Esophagus squamous epithelium (tissue), 5 donors: ENCODE measurements at places on chromosomes 11 and 22.

DNA sequence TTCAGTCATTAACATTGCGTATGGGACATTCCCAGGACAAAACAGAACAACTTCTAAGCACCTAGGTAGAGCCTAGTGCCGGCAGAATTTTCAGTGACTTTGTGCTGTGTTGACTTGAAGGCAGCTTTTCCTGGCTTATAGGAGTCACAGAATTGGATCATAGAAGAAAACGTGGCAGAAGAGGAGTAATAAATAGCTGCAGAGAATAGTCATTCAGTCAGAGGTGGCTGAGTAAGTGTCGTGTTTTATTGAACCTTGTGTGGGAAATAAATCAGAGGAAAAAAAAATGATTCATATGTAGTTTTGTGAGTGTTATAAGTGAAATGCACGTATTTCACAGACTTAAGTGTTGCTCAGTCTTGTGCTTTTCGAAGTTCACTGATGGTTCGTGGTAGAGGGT, 2.1 kb downstream of the BARX2 start:
- DNase-seq: no peak

DNA sequence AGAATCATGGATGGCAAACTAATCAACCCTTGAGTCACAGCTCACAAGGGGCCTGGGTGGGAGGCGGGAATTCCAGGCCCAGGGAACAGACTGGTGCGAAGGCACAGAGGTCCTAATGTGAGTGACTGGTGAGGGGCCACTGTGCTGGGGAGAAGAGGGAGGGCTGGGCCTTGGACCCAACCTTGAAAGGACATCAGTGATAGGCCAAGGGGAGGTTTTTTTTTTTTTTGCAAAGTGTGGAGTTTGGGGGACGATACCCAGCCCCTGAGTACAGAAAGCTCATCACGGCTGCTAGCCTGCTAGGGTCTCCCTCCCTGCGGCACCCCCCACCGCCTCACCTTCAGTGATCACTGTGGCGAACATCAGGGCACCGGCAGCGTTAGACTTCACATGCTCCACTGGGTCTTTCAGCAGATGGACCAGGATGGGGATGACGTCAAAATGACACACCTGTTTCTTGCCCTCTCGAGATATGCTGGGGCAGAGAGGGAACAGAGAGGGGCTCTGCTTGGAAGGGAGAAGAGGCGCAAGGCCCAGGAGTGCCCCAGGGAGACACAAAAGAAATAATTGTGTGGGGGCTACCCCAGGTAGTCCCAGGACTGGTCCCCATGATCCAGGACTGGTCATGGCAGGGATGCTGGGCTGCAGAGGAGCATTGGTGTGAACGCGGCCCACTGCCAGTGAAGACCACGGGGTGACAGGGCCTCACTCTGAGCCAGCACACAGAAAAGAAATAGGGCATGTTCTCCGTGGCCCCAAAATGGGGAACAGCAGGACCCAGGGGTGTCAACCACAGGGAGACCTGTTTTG, 8.6 kb upstream of the GNAZ start:
- no peak for DNase-seq

DNA sequence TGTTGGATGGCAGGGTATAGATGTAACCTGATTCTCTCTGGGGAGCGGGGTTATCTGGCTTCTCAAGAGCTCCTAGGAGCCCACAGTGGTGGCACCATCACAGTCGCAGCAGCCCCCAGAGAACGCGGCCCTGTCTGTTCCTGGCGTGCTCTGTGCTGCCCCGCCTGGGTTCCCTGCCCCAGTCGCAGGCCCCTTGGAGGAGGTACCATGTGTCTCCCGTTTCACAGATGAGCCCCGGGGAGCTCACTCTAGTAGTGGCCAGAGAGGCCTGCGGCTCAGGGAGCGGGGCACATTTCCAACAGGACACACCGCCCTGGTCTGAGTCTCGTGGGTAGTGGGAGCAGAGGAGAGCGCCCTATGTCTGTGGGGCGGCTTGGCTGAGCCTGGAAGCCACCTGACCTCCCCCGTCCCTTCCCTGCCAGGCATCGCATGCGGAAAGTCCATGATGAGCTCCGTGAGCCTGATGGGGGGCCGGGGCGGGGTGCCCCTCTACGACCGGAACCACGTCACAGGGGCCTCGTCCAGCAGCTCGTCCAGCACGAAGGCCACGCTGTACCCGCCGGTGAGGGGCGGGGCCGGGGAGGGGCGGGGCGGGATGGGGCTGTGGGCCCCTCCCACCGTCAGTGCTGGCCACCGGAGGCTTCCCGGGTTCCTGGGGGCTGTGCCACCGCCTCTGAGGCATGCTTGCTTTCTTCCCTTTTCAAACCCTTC, 21.0 kb upstream of the PPP6R3 start:
- DNase-seq: no peak

DNA sequence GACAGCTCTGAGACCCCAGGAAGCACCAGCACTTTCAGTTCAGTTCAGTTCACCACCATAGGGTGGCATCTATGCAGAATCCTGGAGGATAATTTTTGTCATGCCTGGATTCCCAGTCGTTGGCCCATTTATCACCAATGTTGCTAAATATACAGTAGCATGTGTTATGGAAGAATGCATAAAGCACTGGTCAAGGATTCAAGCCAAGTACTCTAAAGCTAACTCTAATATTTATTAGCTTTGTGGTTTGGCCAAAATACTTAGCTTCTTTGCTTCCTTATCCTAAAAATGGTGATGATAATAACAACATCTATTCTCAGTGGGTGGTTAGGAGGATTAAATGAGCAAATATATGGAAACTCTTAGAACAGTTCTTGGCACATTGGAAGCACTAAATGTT, 294.7 kb upstream of the ZC3H12C start:
- DNase-seq: no peak

DNA sequence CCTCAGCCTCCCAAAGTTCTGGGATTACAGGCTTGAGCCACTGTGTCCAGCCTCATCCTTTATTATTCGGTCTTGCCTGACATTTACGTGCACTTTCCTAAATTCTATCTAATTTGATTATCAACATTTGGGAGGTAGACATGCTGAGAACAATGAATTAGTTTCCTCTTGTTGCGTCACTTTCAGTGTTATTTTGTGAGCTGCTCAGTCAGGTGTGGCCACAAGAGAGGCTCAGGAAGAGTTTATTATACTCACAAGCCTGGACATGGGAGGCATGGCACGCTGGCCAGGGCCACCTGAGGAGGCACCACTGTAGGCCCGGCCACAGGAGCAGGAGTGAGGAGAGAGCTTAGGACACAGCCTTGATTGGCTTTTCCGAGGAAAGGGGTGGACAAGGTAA, 59.7 kb upstream of the RBFOX2 start:
- DNase-seq: no peak

DNA sequence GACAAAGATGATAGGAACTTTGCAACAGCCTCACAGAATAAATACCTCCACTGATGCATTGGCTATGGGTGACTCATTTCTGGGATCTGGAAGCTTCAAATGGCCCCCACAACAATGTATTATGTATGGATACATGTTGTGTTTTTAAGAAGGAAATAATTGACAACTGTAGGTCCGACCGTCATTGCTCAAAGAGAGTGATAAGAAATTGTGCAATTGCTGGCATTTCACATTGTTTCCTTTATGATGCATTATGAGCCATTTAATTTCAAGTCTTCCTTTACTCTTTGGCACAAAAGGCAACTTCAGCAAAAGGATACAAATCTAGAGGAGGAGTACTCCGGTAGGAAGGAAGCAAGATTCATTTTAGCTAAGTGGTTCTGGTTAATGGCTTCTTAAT, 2.0 kb downstream of the ANO3 start:
- no peak for DNase-seq

GRCh38 chr22:31738566-31738965, 11.4 kb downstream of the PRR14L start:
- no peak for DNase-seq

- no peak for DNase-seq
Observed at GRCh38 chr11:22477312-22477711, 139.1 kb downstream of the SLC17A6 start.

GRCh38 chr11:44446996-44447771, 118.3 kb upstream of the CD82 start:
- no peak for DNase-seq

DNA sequence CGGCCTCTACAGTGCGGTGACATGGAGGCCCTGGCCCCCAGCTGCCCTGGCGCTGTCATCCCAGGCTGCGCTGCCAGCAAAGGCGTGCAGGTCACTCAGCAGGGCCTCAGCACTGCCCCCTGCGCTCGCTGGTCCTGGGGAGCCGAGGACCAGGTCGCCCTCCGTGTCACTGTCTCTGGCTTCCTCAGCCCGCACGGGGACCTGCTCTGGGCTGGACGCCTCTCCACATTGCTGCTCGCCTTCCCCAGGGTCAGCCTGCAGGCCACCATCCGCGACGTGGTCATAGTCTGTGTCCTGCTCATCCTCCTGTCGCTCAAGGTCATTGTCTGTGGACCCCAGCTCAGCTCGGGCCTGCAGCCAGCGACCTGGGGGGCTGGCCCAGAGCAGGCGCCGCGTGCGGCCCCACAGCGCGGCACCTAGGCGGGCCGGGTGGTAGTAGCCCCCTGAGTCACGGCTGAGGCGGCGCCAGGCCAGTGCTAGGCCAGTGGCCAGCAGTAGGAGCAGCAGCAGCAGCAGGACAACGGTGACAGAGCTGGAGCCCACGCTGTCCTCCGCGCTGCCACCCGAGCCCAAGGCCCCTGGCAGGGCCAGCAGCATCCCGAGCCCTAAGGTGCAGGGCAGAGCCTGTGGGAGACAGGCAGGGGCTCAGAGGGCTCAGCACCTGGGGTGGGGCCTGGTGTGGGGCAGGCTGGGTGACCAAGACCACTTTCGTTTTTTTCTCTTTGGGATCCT, 1.6 kb downstream of the PTPRCAP start:
- no peak for DNase-seq

- DNase-seq: no peak
Observed at GRCh38 chr11:121606354-121606753, 153.6 kb upstream of the SORL1-AS1 start.

DNA sequence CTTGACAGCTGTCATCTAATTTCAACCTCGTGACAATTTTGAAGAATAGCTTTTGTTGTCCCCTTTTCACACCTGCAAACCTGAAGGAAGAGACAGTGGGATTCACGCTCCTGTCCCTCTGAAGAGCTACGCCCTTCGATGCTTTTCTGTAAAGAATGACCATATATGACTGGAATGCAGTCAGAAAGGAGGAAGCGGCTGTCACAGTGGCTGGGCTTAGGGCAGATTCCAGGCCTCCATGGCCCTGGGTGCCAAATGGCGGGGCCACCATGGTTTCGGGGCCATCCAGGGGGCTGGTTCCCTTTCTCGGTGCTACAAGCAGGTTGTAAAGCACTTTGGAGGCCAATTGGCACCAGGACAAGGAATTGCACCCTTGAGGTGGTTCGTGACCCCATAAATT, 22.2 kb upstream of the FGF19 start:
- DNase-seq: no peak

- DNase-seq: no peak
Observed at GRCh38 chr22:19716041-19716828, 1.9 kb downstream of the SEPTIN5 start.

- DNase-seq: no peak
Observed at GRCh38 chr11:92682952-92683351, 286.5 kb upstream of the MTNR1B start.

DNA sequence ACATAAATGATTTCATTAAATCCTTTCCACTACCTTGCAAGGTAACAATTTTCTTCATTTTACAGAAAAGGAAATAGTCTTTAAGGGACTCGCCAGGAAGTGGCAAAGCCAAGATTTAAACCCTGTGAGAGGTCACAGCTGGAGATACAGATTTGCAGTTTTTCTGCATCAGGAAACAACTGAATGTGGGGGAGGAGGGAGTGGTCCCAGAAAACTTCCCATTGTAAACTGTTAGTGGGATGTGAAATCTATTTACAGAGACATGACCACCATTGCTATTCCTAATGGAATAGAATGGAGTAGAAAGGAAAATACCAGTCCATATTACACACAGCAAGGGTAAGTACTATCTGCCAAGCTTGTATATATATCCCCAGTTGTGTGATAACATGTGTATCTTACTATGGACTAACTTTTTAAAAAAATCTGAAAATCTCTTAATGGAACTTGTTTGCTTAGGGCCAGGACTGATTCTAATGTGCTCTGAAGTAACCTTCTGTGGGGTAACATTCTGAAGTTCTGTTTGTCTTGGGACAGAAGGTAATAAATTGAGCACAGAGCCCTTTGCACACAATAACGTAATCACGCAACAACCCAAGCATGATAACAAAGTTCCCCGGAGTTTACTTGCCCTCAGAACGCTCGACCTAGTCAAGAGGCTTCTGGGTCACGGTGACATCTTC, 10.9 kb upstream of the TSKU start:
- no peak for DNase-seq

DNA sequence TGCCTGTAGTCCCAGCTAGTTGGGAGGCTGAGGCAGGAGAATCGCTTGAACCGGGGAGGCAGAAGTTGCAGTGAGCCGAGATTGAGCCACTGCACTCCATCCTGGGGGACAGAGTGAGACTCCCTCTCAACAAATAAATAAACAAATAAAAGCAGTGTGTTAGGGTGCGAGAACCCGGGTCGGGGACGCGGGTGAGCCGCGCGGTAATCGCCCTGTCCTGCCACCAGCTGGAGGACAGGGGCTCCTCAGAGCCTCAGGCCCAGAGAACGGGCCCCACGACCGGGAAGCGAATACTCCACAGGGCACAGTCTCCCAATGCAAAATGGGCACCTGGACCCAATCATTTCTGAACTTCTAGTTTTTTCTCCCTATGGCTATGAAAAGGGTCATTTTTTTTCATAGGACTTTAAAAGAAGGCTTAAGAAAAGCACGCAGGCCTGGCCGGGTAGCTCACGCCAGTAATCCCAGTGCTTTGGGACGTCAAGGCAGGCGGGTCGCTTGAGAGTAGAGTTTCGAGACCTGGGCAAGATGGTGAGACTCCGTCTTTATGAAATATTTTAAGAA, 744 bp upstream of the MCM5 start:
- DNase-seq: no peak

- no peak for DNase-seq
Observed at GRCh38 chr11:90192869-90193582, 29.8 kb downstream of the CHORDC1 start.

DNA sequence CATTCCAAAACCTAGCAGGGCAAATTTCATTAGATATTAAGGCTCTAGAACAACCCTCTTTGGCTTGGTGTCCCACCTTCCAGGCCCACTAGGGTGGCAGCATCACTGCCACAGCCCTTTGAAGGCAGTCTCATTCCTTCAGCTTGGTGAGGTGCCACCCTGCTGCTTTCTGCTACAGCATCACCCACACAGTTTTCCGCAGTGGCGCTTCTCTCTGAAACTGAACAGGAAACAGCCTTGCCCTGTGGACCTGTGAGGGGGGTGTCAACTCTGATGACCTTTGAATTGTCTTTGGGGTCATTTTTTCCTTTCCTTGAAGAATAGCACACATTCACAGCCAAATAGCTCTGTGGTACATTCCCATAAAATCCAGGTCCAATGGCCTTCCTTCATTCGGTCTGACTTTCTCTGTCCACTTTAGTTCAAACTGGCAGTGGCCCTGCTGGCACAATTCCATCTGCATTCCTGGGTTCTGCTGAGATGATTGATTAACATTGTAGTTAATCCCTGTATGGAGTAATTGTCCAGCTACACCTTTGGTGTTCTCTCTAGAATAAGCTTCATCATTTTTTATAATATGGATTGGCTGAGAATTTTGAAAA, 251.9 kb upstream of the FAT3 start:
- no peak for DNase-seq
